ENCODE measurements at places on chromosomes 12 and 14. TPM values are rescaled to one million over a fixed set of nuclear protein-coding genes. Genes with fewer than 3 reads are reported as not detected.

Gene CLEC7A
- total RNA-seq = not detected

Gene GCN1
- 135 TPM for total RNA-seq

Gene DMAC2L
- total RNA-seq = 9.7 TPM

Gene CYP27B1
- total RNA-seq = 1.00 TPM

Gene KRT86
- total RNA-seq = not detected

Gene ESR2
- 14.8 TPM for total RNA-seq

Gene CYP46A1
- total RNA-seq = 0.15 TPM

Gene FAM181A
- not detected for total RNA-seq

Gene OAS2
- 425 TPM for total RNA-seq

Gene SOX5
- 21.0 TPM for total RNA-seq

Gene KRT79
- not detected for total RNA-seq

Gene GSC
- total RNA-seq = not detected

Gene LRRK2
- 19.9 TPM for total RNA-seq

Gene MOK
- 89.5 TPM for total RNA-seq

Gene PCED1B
- total RNA-seq = under 0.01 TPM

Gene SYNE3
- total RNA-seq = 8.3 TPM

Gene C1RL
- 21.0 TPM for total RNA-seq

Gene P2RX2
- total RNA-seq = not detected

Gene SERPINA3
- total RNA-seq = 0.93 TPM

Gene AJUBA
- 2.8 TPM for total RNA-seq

Gene GLIPR1L1
- total RNA-seq = not detected

Gene PPP1R1A
- total RNA-seq = not detected

Gene E2F7
- 18.2 TPM for total RNA-seq

Gene SLC39A2
- total RNA-seq = not detected

Gene CIDEB
- total RNA-seq = 1.7 TPM

Gene MYH6
- not detected for total RNA-seq

Gene RBMS2
- total RNA-seq = 15.3 TPM

Gene MLXIP
- 25.3 TPM for total RNA-seq

Gene PRB2
- not detected for total RNA-seq

Gene OR4Q3
- total RNA-seq = not detected

Gene EIF2S3B
- total RNA-seq = 1.3 TPM

Gene RNFT2
- total RNA-seq = 11.0 TPM

Gene C12orf75
- total RNA-seq = 22.2 TPM

Gene PLA2G1B
- total RNA-seq = not detected

Gene ZNF26
- total RNA-seq = 17.9 TPM

Gene RIPK3
- total RNA-seq = 3.7 TPM

Gene DHH
- total RNA-seq = under 0.01 TPM
